ENCODE measurements at places on chromosomes 11 and 22. TPM values are rescaled to one million over a fixed set of nuclear protein-coding genes. Genes with fewer than 3 reads are reported as not detected.

- DNase-seq = peak; percentile 43
These were observed 167.1 kb downstream of the ETS1 start for GRCh38 chr11:128420265-128420664.

GRCh38 chr22:31099841-31100761 lies 7.3 kb downstream of the SELENOM start:
- no peak for DNase-seq

DNA sequence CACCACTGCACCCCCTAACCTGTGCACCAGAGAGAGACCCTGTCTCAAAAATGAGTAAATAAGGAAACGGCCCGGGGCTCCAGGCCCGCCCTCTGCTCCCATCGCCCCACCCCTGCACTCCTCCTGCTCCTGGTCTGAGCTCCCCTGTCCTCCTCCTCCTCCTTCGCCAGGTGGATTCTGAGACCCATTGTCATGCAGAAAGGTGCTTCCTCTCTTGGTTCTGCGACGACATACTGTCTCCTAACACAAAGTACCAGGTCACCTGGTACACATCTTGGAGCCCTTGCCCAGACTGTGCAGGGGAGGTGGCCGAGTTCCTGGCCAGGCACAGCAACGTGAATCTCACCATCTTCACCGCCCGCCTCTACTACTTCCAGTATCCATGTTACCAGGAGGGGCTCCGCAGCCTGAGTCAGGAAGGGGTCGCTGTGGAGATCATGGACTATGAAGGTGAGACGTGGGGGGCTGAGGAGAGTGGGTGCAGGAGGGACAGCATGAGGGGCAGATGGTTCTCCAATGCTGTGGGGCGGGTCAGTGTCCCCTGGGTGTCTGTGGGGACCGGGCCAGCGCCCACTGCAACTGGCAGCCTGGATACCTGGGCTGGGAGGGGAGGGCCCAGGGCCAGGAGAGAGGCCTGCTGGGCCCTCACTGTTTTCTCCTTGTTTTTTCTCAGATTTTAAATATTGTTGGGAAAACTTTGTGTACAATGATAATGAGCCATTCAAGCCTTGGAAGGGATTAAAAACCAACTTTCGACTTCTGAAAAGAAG lies 3.1 kb upstream of the APOBEC3D start:
- no peak for DNase-seq

GRCh38 chr11:31214372-31214771 lies 155.2 kb downstream of the DCDC1 start:
- no peak for DNase-seq

GRCh38 chr11:64627371-64627770 lies 36.4 kb downstream of the SLC22A12 start:
- DNase-seq = no peak

DNA sequence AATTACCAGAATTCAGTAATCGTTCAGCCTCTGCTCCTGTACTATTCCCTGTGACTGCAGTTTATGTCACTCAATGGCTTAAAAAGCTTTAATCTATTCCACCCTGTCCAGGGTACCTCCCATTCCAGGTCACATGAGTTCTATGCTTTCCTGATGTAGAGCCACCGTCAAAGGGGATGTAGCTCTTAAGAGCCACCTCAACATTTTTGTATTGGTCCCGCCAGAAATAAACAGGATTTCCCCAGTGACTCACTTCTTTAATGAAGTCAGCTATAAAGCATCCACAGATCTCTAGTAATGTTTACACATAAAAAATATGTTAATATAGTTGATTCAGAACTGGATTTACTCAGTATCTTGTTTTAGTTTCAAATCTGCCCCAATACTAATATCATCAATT lies 1.3 kb upstream of the OR8D1 start:
- peak; percentile 63 for DNase-seq

DNA sequence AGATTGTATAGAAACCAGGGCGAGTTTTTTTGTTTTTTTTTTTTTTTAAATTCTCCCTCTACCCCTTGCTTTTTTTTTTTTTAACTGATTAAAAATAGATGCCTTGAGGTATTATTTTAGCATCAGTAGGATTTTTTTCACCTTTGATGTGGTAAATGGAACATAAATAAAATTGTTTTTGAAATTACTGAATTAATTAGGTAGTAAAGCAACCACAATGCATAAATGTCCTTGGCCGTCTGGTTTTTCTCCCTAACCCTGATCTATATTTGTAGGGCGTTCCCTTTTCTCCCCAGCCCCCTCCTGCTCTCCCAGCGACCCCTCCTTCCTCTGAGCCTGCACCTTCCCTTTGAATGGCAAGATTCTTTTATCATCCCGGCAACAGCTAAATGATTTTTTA lies 107.8 kb downstream of the ZBTB16 start:
- DNase-seq = peak; percentile 60

- DNase-seq = no peak
These were observed 116.8 kb upstream of the BMAL1 start for GRCh38 chr11:13160806-13161205.

GRCh38 chr11:128026596-128026995 lies 560.8 kb downstream of the ETS1 start:
- peak; percentile 94 for DNase-seq

DNA sequence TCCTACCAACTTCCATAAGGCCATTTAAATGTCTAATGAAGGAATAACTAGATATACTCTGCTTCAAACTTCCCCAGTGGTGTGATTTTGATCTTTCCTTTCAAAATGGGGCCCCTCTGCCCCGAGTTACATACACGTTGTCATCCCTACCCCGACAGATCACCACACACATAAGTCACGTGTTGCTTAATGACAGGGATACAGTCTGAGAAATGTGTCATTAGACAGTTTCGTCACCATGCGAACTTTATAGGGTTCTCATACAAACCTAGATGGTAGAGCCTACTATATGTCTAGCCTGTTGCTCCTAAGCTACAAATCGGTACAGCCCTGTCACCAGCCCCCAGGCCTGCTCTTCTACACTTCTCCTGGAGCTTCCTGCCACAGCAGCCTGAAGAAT lies 49.8 kb upstream of the SCUBE2 start:
- no peak for DNase-seq

DNA sequence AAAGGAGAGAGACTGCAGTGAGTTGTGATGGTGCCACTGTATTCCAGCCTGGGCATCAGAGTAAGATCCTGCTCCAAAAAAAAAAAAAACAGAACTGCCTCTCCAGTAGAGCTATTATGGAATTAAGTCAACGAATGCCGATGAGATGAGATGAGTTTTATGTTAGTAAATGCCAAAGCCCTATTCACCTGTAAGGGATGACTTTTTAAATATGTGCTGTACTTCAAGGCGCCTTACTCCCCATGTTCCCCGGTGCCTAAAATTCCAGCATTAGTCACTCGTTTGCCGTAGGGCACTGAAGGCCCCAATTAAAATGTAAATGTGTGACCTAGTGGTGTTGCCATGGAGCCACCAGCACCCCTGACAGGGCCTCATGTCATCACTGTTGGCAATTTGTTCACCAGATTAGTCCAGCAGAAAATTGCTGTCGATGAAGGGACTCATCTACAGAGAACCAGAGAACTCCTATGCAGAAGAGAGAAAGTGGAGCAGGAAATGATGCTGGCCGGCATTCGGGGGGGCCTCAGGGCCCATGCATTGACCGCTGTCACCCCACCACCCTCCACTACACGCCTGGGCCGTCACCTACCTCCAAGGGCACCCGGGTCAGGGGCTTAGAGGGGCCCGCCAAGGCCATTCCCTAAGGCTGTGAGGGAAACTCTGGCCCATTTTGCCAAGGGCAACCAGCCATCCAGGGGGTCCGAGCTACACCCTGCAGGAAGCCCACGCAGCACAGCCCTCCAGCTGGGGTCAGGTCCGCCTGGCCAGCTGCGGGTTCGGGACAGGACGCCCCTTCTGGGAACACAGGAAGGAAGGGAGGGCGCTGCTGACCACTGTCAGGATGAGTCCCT lies 17.8 kb downstream of the LIF start:
- peak; percentile 25 for DNase-seq

Gene COX8A
- 447 TPM for total RNA-seq

- DNase-seq = no peak
These were observed 3.8 kb upstream of the PDXP start for GRCh38 chr22:37654563-37655251.

GRCh38 chr11:107921997-107922396 lies 6.3 kb upstream of the RAB39A start:
- no peak for DNase-seq

GRCh38 chr11:58675334-58676155 lies 53.1 kb downstream of the CNTF start:
- DNase-seq = peak; percentile 55

Gene SLC17A6
- total RNA-seq = not detected

- no peak for DNase-seq
These were observed 52.2 kb downstream of the TRMU start for GRCh38 chr22:46387748-46388147.

GRCh38 chr22:37848587-37849088 lies 581 bp upstream of the EIF3L start:
- DNase-seq = peak; percentile 58

Gene SOX6
- 22.0 TPM for total RNA-seq

- no peak for DNase-seq
These were observed 38.0 kb downstream of the C2CD3 start for GRCh38 chr11:74132833-74133232.

GRCh38 chr11:70135625-70136059 lies 57.5 kb downstream of the ANO1 start:
- peak; percentile 37 for DNase-seq

DNA sequence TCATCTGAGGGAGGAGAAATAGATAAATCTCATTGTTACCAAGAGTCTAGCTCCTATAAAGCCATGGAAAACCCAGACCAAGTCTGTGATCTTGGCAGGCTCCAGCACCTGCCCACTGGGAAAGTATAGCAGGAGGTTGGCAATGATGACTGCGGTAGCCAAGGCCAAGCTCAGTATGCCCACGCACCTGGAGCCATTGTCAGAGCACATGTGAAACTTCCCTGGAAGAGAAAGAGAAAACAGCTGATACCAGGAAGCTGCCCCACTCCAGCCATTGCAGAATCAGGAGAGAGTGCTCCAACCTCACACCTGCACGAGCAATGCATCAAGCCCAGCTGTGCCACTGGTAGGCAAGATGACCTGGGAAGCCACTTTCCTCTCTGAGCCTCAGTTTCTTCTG lies 62.2 kb upstream of the HEPHL1 start:
- no peak for DNase-seq

Gene RAB38
- 0.64 TPM for total RNA-seq

DNA sequence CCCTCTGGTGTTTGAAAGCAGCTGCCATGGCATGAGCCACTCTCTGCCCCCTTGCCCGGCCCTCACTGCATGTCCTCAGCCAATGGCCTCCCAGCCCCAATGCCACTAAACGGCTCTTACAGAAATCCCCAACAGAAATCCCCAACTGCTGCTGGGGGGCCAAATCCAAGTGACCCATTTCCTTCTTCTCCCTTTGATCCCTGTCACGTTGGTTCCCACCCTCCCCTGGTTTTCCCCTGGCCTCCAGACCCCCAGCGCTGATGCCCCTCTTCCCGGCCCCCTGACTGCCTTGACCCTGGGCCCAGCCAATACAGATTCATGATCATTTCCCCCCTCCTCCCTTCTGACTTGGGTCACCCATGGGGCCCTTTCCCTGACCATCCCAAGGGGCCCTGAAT lies 30.9 kb downstream of the IGLL1 start:
- no peak for DNase-seq

DNA sequence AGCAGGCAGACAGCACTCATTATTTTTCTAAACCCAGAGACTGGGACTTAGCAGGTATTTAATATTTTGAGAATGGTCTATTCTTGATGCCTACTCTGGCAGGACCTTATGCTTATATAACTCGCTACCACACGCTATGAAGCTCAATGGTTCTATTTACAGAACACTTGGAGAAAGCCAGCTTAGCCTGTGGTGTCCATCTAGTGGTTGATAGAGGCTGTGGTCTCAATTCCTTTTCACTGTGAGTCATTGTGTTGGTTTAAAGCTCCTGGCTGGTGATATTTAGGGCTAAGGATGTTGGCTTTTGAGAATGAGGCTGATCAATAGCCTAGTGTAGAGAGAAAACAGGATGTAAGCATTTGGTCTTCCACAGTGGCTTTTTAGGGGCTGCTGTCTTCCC lies 206.4 kb downstream of the DBX1 start:
- peak; percentile 73 for DNase-seq

Gene DCPS
- total RNA-seq = 12.9 TPM

- no peak for DNase-seq
These were observed 265.4 kb upstream of the ARHGAP20 start for GRCh38 chr11:110977661-110978060.

Gene OR52B6
- total RNA-seq = not detected

Gene EIF3F
- total RNA-seq = 216 TPM

GRCh38 chr22:47796128-47796908 lies 1033.9 kb downstream of the TBC1D22A start:
- DNase-seq = no peak

DNA sequence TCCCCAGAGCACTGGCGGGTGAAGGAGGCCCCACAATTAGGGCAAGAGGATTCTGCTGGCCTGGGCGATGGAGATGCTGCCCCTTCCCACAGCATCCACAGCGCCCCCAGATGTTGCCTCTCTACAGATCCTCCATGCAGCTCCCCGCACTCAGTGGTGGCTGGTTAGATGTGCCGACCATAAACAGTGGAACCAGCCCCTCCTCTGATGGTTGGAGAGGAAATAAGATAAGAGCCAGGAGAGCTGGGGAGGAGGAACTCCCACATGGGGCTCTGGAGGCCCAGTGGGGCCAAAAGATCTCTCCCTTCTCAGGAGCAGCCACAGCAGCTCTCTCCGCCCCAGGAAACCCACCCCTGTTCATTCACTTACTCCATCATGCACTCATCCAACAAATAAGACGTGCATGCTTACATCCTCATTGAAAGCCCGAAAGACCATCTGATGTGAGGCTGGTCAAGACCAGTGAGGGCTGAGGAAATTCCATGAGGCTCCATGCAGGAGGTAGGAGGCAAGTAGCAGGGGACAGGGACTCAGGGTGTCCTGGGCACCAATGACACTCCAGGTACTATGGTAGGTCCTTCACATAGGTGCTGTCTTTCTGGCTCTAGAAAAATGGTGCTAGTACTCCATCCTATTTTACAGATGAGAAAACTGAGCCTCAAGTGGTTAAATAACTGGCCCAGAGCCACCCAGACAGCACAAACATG lies 1.5 kb downstream of the PTGDR2 start:
- no peak for DNase-seq

DNA sequence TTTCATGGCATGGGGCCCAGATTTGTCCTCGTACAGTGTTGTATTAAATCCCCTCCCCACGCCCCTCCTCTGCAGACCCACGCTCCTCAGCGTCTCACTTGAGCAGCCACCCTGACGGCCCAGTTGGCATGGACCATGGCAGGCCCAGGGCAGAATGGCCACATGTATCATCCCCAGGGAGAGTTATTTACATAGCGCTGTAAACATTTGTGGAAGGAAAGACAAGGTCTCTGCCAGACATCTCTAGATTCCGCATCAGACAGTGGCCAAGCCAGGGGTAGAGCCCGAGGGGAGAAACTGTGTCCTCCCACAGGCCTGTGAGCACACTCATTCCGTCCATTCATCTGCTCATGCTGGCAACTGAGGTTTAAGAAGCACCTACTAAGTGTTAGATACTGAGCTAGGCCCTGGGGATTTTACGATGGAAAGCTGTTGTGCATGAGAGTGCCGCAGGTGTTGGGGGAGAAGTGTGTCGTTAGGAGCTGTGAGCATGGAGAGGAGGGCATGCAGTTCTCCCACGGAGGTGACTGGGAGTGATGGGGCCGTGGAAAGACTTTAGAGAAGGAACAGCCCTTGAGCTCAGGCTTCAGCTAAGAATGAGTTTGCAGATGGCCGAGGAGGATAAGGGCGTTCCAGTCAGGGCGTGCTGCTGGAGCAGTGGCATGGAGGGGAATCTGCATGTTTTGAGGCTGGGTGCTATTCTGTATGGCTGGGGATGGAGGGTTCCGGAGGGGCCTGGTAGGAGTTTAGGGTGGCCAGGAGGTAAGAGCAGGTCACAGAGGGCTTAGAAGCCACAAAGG lies 94.9 kb downstream of the GRIK4 start:
- DNase-seq = no peak

All from fibroblast of villous mesenchyme (primary cell).